ENCODE measurements at places on chromosomes 6 and 20. TPM values are rescaled to one million over a fixed set of nuclear protein-coding genes. Genes with fewer than 3 reads are reported as not detected.

- no peak for DNase-seq
Observed at GRCh38 chr6:150491131-150491810, 108.4 kb upstream of the PLEKHG1 start.

DNA sequence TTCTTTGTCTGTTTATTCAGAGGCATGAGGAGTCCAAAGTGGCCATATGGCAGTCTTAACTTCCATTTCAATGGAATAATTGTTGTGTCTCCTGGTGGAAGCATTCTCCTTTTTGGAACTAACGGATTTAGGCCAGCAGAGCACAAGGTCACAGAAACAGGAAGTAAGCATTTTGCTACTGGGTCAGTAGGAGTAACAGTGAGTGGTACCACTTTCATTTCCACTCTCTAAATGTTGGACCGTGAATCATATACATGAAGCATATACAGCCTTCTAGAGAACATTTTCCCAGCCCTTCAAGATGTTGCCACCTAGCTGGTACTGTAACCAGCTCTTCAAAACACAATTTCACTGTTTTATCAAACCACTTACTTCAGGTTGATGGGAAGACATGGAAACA, 182.8 kb downstream of the EYS start:
- DNase-seq = no peak

- DNase-seq = no peak
Observed at GRCh38 chr20:58557733-58558342, 42.6 kb upstream of the APCDD1L start.

- no peak for DNase-seq
Observed at GRCh38 chr6:167781066-167781767, 45.5 kb upstream of the AFDN start.

- DNase-seq = no peak
Observed at GRCh38 chr6:137261761-137262160, 42.6 kb upstream of the IFNGR1 start.

ALDH8A1 gene
- total RNA-seq = 1.2 TPM

Measured in upper lobe of right lung (tissue), 1 donor.